ENCODE measurements at places on chromosomes 13 and 19.

- no peak for DNase-seq
Observed at GRCh38 chr19:28494461-28494860, 718.5 kb downstream of the UQCRFS1 start.

DNA sequence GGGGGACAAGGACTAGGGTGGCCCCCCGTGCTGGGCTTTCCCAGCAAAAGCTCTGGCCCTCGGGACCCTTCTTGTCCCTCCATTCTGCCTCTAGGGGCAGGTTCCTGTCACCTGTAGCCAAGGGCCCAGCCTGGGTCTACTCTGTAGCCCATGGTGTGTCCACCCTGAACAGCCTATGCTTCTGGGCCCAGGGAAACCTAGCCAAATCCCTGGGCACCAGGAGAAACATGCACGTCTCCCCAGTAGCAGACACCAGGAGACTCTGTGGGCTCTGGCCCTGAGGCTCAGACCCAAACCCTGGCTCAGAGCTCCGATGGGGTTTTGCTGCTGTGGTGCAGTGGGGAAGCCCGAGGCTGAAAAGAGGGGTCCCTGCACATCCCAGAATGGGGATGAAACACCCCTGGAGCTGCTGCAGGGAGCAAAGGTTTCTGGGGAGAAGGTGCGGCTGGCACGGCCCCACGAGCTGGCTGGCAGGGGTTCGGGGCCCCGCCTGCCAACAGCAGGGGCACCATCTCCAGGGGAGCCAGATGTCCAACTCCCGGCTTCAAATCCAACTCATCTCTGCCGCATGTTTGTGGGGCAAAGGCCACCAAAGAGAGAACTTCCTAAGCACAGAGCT, 18.2 kb downstream of the CEBPG start:
- DNase-seq, result no peak

DNA sequence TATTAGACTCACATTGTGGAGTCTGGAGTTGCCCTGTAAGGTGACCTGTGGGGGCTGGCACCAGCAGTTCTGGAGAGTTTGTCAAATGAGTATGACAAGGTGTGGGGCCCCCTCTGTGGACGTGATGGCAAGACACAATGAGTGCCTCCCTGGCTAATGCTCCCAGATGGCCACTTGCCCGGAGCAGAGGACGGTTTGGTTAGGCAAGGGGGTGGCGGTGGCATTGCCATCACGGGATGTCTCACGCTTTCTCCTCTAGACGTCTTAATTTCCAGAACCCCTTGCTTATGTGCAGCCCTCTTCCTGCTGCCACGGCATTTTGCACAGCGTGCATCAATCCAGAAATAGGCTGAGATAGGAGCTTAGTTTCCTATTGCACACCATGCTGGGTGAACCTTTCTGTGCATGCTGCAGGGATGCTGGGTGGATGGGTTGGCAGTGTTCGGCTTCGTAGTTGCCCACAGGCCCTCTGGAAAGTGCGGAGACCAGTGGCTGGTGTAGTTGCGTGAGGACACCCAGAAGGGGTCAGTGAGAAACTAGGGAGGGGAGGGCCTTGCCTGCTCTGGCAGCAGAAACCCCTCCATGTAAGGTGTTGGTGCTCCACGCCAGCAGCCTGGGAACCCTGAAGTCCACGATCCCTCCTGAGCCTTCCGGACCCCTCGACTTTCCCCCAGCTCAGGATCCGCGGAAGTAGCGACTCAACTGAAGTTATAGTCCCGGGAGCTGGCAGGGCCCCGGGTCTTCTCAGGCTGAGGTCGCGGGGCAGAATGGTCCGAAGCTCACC, 18.1 kb upstream of the LRP3 start:
- DNase-seq, result no peak

GRCh38 chr19:23571175-23571574, 115.8 kb downstream of the ZNF675 start:
- DNase-seq, result no peak

DNA sequence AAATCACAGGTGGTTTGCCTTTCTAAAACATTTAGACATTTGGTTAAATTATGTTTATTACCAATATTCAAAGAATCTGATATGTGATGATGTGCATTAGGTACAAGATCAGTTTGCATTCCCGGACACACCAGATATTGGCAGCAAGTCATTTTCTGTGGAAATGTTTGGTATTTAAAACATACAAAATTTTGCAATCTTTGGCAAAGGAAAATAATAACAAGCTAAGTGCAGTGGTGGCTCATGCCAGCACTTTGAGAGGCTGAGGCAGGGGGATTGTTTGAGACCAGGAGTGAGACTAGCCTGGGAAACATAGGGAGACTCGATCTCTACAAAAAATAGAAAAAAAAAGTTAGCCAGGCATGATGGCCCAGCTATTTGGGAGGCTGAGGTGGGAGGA, 29.1 kb upstream of the TSC22D1 start:
- no peak for DNase-seq

DNA sequence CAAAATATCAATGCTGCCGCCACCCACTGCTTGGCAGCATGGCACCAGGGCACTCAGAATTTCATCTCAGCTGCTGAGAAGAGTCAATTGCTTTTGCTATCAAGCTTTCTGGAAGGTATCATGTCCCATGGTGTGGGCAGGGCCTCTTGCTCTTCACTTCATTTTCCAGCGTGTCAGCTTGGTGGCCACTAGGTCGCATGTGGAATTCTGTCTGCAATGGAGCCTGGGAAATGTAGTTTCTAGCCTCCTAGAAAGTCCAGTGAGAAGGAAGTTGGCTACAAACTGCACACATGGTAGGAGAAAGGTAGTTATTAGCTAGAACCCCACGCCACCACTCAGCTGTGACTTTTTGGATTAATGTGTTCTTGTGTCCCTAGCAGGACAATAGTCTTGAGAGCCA, 105.3 kb downstream of the MYO16 start:
- DNase-seq, result no peak

DNA sequence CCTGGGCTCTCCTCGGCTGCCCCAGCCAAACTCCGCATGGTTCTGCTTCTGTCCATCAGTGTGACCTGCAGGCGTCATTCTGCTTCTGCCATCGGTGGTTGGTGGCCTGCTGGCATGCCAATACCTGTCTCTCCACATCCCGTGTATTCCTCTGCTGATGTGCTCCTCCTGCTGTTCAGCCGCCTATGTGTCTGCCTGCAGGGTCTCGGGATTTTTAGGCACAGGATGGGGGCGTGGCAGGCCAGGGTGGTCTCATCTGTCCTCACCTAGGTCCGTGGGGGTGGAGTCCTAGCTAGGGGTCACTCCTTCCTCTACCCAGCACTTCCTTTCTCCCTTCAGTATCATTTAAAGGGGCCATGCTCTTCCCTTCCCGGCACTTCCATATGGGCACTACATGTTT, 33.0 kb upstream of the SGCG start:
- DNase-seq, result no peak

DNA sequence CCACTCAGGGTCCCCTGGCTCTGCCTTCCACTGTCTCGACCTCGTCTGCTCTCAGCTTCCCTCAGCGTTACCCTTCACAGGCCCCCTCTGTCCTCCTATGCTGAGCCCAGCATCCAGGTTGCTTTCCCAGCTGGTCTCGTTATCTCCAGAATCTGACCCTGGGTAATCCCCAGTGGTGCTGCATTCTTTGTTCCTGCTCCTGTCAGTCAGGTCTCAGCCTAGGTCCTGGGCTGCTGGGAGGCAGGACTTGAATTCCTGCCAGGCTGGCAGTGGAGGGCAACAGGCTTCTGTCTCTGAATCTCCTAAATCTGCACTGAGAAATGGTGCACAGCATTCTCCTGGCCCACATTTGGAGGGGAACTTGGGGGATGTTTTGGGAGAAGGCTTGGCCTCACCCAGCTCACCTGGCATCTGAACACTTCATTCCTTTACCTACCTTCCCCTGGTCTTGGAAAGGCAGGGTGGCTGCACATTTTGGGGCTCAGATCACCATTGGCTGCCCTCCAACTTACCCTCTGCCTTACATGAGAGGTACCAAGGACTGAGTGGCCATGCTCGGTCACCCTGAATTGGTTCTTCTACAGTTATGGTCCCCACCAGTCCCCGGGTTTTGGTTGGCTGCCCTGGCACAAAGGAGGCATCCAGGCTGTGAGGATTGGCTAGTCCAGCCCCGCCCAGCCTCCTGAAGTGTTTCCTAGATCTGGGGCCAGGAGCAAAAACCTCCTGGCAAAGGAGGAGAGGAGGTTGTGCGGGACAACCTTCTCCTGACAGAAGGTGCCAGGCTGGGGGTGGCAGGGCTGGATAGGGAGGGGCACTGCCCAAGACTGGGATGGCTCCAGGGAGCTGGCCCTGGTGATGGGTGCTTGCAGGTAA, at the start of gene CYP4F8:
CYP4F8 (plus strand) TSS at position 712 of the 873 bp plus-strand sequence. CDS start 399 bp downstream, outside the sequence.
- DNase-seq, result no peak

GRCh38 chr19:16417660-16418596, 53.8 kb downstream of the EPS15L1 start:
- peak; percentile 72 for DNase-seq

- DNase-seq, result no peak
Observed at GRCh38 chr13:78940455-78941130, 281.6 kb upstream of the OBI1 start.

- no peak for DNase-seq
Observed at GRCh38 chr19:3537438-3538240, 1.3 kb upstream of the TEKTIP1 start.
